Activated CD4-positive, alpha-beta T cell treated with anti-CD3 and anti-CD28 coated beads, Interleukin-2, amount 50 U/mL, for 24 hours (primary cell): ENCODE measurements at places on chromosomes 5 and 9.

- DNase-seq: no peak
Observed at GRCh38 chr9:19000133-19000532, 32.9 kb downstream of the SAXO1 start.

- no peak for DNase-seq
Observed at GRCh38 chr5:67154556-67155206, 41.9 kb downstream of the CD180 start.

GRCh38 chr9:74824654-74825053 is 63.1 kb downstream of the TRPM6 start:
- no peak for DNase-seq

- DNase-seq: no peak
Observed at GRCh38 chr9:112890106-112891081, at the start of gene SLC46A2. Gene SLC46A2 (minus strand): TSS chr9:112890876. CDS start chr9:112890681, 195 bp downstream.

DNA sequence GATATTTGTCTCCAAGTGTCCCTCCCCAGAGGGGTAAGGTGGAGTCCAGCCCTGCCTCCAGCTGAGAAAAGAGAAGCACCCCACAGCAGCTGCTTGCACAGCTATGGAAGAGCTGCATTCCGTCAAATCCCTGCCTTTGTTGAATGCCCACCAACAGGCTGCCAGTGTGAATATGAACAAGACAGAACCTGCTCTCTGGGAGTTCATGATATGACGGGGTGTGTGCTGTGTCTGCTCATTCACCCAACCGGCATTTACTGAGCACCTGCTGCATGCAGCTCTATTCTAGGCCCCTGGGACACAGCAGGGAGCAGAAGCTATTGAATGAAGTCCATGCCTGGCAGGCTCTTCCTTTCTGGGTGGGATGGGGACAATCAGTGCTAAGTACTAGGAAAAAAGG is 238.8 kb downstream of the GADD45G start:
- no peak for DNase-seq

DNA sequence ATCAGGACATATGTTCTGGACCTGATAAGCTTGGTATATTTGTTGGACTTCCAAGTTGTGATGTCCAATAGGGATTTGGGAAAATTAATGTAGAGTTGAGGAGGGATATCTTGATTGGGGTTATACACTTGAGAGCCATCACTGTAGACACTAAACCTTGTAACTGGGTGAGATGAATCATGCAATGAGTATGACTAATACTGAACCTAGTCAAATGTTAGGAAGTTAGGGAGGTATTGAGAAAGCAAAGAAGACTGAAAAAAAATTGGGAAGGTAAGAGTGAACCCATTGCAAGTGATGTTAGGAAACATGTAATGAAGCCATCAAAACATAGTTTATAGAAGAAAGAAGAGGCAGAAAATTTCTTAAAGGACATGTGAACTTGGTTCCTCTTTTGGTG is 668.4 kb upstream of the CDH9 start:
- no peak for DNase-seq
